ENCODE measurements at places on chromosomes 3 and 15. TPM values are rescaled to one million over a fixed set of nuclear protein-coding genes. Genes with fewer than 3 reads are reported as not detected.
A peak's percentile ranks its signal among the peaks of the same experiment; 100 is the strongest.

DNA sequence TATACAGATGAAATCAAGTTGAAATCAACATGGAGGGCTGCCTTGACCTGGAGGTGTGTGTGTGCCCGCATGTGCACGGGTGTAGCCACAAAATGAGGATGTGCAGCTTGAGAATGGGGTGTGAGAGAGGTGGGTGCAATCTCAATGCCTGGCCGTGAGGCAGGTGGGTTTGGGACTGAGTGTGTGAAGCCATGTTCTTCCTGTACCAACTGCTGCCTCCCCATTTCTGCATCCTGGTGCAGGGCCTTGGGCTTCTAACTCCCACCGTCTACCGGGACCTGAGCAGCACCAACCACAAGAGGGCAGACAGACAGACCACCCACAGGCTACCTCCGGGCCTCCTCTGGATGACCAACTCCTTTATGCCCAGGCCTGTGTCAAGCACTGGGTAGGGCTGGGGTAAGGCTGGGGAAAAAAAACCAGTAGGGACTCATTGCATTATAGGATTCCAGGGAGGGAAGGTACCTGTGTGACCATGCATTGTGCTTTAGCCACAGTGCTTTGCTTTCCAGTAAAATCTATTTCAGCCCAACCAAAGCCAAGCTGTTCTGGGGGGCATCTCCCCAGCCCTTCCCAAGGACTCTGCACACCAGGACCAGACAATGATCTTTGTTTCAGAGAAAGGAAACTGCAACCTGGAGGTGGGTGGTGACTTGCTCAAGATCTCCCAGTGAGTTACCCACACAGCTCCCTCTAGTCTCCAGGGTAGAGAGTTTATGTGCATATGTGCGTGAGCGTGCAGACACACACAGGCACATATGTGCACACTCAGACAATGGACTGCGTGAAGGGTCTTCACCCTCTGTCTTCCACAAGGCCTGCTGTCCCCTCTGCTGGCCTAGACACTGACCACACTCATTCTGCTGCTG, 162.2 kb upstream of the TLE3 start:
- H3K27me3 ChIP-seq = no peaks in the 10 kb centered on the region
- no peaks in the 10 kb centered on the region for H3K36me3 ChIP-seq
- H3K27ac ChIP-seq = no peak overlapping the region
- H3K4me3 ChIP-seq = no peak overlapping the region

SYNPR gene
- 0.59 TPM for total RNA-seq

UPK1B gene
- not detected for total RNA-seq

C3orf33 gene
- total RNA-seq = 13.5 TPM

GRCh38 chr3:31802981-31803740, 177.9 kb downstream of the OSBPL10 start:
- H3K36me3 ChIP-seq = no peaks in the 10 kb centered on the region
- no peak overlapping the region for H3K27ac ChIP-seq
- H3K4me3 ChIP-seq = no peak overlapping the region

DNA sequence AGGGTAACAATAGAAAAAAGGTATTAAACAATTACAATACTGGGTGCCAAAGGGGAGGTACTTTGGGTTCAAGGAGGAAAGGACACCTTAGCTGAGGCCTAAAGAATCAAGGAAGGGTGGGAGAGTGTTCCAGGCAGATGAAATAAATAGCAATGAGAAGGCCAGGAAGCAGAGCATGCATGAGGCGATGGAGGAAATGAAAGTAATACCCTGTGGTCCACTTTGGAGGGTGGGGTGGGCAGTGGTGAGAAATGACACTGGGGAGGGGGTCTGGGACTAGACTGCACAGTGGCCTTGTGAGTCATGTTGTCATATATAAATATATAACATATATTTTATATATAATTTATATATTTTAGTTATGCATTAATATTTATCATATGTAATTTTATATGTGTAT, 55.9 kb downstream of the BHLHE40 start:
- H3K36me3 ChIP-seq = no peaks in the 10 kb centered on the region
- H3K4me1 ChIP-seq = no peaks in the 10 kb centered on the region
- no peak overlapping the region for H3K27ac ChIP-seq
- no peak for DNase-seq

TMC3 gene
- 0.13 TPM for total RNA-seq

DNA sequence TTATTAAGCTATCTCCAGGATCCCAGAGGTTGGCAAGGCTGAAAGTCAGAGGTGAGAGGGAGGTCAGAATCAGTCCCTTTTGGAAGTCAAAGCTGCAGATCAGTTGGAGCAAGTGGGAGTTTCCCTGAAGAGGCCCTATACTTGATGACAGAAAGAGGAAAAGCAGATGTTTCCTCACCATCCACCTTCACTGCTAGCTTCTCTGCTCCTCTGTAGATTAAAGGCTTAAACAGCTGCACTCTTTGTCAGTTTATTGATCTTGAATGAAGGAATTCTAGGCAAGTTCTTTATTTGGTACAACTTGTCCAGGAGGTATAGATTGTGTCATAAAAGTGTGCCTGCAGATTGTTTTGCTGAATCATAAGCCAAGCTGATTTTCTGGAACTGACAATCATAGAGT, 408.2 kb upstream of the TGFBR2 start:
- H3K27me3 ChIP-seq = no peaks in the 10 kb centered on the region
- H3K36me3 ChIP-seq = no peaks in the 10 kb centered on the region
- H3K4me3 ChIP-seq = no peak overlapping the region
- no peaks in the 10 kb centered on the region for H3K4me1 ChIP-seq
- no peak overlapping the region for H3K27ac ChIP-seq
- DNase-seq = no peak

DNA sequence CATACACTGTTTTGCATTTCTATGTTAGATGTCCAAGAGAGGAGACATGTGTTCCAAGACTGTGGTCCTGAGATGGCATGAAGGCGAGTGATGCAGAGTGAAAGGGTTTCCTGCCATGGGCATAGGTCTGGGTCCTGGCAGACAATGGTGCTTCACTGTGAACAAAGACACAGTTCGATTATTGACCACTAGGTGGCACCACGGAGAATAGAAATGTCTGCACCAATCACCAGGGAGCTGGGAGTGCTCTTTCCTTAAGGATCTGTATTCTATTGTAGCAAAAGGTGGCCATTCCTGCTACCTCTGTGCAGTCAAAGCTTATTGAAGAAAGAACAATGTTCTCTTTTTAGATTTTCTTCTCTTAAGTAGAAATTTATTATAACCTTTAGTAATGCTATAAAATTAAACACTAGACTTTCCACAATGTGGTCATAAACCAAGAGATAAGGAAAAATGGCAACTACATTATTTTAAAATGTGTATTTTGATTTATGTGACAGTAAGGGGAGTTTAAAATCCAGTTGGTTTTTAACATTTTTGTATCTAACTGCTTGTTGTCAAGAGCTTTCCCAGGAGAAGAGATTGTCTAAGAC, 88.7 kb downstream of the GABRG3 start:
- H3K27ac ChIP-seq = no peak overlapping the region
- H3K27me3 ChIP-seq = no peaks in the 10 kb centered on the region
- peak; percentile 69 for DNase-seq
- no peak overlapping the region for H3K4me3 ChIP-seq
- no peaks in the 10 kb centered on the region for H3K36me3 ChIP-seq
- H3K4me1 ChIP-seq = no peaks in the 10 kb centered on the region

LRRK1 gene
- 0.43 TPM for total RNA-seq

DNA sequence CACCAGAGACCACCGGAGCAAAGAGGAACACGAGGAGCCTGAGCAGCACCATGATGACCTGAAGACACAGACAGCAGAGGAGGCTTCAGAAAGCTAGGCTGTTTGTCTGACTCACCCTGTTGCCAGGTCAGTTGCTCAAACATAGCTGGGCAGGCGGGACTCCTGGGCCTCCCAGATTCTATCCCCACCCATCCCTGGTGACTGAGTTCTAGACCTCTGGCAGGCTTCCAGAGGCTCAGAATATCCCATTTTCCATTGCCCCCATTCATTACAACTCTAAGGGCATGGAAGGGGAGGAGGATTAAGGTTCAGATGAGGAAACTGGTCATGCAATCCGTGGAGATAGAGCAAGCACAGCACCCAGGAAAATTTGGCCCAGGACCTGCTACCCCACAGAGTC, at the start of gene CDHR4:
Gene CDHR4 (minus strand): TSS at position 113 of the 400 bp plus-strand sequence. CDS start 61 bp downstream, at position 52.
- peaks cover 8% of the 10 kb centered on the region for H3K4me1 ChIP-seq
- H3K4me3 ChIP-seq = no peak within 1 kb of the TSS
- H3K27ac ChIP-seq = no peak within 1 kb of the TSS
- H3K27me3 ChIP-seq = peaks cover 33% of the 10 kb centered on the region
- DNase-seq = no peak

DNA sequence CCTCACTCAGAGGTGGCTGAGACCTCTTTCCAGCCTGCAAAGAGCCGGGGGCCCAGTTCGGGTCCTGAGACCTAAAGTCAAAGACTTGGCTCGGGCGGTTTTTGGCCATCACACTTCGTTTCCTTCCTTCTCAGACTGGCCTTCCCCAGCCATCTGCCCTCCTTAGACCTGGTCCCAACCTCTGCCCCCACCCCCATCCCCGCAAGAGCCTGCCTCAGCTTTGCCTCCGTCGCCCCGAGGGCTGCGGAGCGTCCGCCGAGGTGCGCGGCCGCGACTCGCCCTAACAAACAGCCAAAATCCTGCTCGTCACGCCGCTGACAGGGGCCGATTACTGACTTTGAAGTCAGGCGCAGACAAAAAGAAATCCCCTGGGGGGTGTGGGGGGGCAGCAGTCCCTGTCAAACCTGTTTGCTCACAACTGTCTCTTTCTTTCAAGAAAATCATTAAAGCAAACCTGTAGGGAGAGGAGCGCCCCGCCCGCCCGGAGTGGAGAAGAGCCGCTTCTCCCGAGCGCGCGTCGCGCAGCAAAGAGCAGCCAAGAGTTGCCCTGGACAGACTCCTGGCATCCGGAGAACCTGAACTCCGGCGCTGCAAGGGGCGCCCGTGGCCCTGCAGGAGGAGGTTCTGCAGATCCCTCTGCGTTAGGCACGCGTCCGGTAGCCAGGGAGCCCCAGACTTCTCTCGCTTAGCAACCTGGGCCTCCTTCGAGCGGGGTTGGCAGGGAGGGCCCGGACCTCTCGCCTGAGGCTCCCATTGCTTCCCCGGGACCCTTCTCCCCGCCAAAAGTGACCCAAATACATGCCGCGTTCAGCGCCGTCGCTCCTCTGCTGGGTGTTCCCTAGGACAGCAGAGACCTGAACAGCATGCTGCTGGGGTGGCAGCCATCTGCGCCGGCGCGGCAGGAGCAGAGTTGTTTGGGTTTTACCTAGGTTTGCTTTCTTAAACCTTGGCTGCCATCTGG, 4.5 kb downstream of the SOX14 start:
- peaks cover 100% of the 10 kb centered on the region for H3K27me3 ChIP-seq
- H3K4me1 ChIP-seq = peaks cover 75% of the 10 kb centered on the region
- H3K36me3 ChIP-seq = no peaks in the 10 kb centered on the region
- peak overlapping the region; percentile 40 for H3K4me3 ChIP-seq
- H3K27ac ChIP-seq = no peak overlapping the region
- DNase-seq = peak; percentile 66

- H3K36me3 ChIP-seq = no peaks in the 10 kb centered on the region
- no peak overlapping the region for H3K27ac ChIP-seq
- no peak overlapping the region for H3K4me3 ChIP-seq
- no peaks in the 10 kb centered on the region for H3K27me3 ChIP-seq
- DNase-seq = peak; percentile 26
Observed at GRCh38 chr3:98982351-98982750, 80.9 kb upstream of the DCBLD2 start.

MYL3 gene
- total RNA-seq = not detected

- H3K4me1 ChIP-seq = no peaks in the 10 kb centered on the region
- H3K4me3 ChIP-seq = no peak overlapping the region
- H3K36me3 ChIP-seq = no peaks in the 10 kb centered on the region
- H3K27me3 ChIP-seq = no peaks in the 10 kb centered on the region
- H3K27ac ChIP-seq = no peak overlapping the region
- DNase-seq = no peak
Observed at GRCh38 chr3:76866729-76867408, 173.0 kb upstream of the ROBO2 start.

- H3K27me3 ChIP-seq = no peaks in the 10 kb centered on the region
- no peak overlapping the region for H3K27ac ChIP-seq
- no peak for DNase-seq
- no peak overlapping the region for H3K4me3 ChIP-seq
- H3K36me3 ChIP-seq = peaks cover 7% of the 10 kb centered on the region
Observed at GRCh38 chr3:104582092-104582491, 784.6 kb upstream of the ALCAM start.

PLSCR2 gene
- total RNA-seq = not detected

DNA sequence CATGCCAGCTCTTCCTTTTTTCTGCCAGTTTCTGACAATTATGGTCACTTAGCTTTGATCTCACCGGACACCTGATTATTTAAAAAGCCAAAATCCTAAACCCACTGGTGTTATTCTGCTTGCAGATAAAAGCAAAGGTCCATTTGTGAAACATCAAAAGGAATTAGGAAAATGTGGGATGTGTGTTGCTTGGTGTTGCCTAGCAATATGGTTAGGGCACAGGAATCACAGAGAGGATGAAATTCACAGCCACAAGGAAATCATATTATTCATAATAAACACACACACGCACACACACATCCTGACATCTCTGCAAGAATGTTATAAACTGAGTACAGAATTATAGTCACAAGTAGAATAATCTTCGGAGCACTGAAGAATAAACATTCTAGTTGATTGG, 89.3 kb upstream of the BHLHE40 start:
- H3K27ac ChIP-seq = no peak overlapping the region
- peaks cover 4% of the 10 kb centered on the region for H3K4me1 ChIP-seq
- DNase-seq = no peak
- no peaks in the 10 kb centered on the region for H3K36me3 ChIP-seq
- H3K4me3 ChIP-seq = no peak overlapping the region
- H3K27me3 ChIP-seq = no peaks in the 10 kb centered on the region

GRCh38 chr3:52237657-52238172, 1.2 kb downstream of the TWF2 start:
- H3K27me3 ChIP-seq = no peaks in the 10 kb centered on the region
- peak overlapping the region; percentile 87 for H3K4me3 ChIP-seq
- no peak overlapping the region for H3K27ac ChIP-seq
- no peaks in the 10 kb centered on the region for H3K36me3 ChIP-seq

RPL35A gene
- 1,573 TPM for total RNA-seq

XCR1 gene
- not detected for total RNA-seq

COL6A5 gene
- total RNA-seq = not detected

GRCh38 chr3:46998121-46998851, 18.8 kb downstream of the NBEAL2 start:
- no peak overlapping the region for H3K4me3 ChIP-seq
- peak; percentile 84 for DNase-seq
- no peaks in the 10 kb centered on the region for H3K4me1 ChIP-seq
- no peak overlapping the region for H3K27ac ChIP-seq

PDZRN3 gene
- total RNA-seq = 3.4 TPM

ZIC1 gene
- 0.84 TPM for total RNA-seq

GRCh38 chr15:65094294-65094995, 17.9 kb downstream of the KBTBD13 start:
- no peak for DNase-seq
- no peaks in the 10 kb centered on the region for H3K36me3 ChIP-seq
- H3K27me3 ChIP-seq = no peaks in the 10 kb centered on the region
- peaks cover 1% of the 10 kb centered on the region for H3K4me1 ChIP-seq
- no peak overlapping the region for H3K4me3 ChIP-seq
- no peak overlapping the region for H3K27ac ChIP-seq

IL17RE gene
- 0.56 TPM for total RNA-seq

- H3K27me3 ChIP-seq = no peaks in the 10 kb centered on the region
- H3K27ac ChIP-seq = no peak overlapping the region
- no peak overlapping the region for H3K4me3 ChIP-seq
- peaks cover under 1% of the 10 kb centered on the region for H3K4me1 ChIP-seq
Observed at GRCh38 chr3:168608926-168609325, 513.2 kb upstream of the GOLIM4 start.

GRCh38 chr3:117856354-117856753, 1146.8 kb downstream of the TUSC7 start:
- no peak overlapping the region for H3K27ac ChIP-seq
- H3K4me1 ChIP-seq = no peaks in the 10 kb centered on the region
- H3K4me3 ChIP-seq = no peak overlapping the region
- no peaks in the 10 kb centered on the region for H3K36me3 ChIP-seq
- no peaks in the 10 kb centered on the region for H3K27me3 ChIP-seq

TIMMDC1 gene
- total RNA-seq = 66.0 TPM

All from neural progenitor cell (in vitro differentiated cells).